Fibroblast of skin of abdomen (primary cell): ENCODE measurements at places on chromosomes 4 and X.

- no peak for DNase-seq
These were observed 28.6 kb upstream of the CYP2U1 start for GRCh38 chr4:107902715-107903114.

GRCh38 chrX:153869473-153870287, 16.3 kb downstream of the L1CAM start:
- no peak for DNase-seq

DNA sequence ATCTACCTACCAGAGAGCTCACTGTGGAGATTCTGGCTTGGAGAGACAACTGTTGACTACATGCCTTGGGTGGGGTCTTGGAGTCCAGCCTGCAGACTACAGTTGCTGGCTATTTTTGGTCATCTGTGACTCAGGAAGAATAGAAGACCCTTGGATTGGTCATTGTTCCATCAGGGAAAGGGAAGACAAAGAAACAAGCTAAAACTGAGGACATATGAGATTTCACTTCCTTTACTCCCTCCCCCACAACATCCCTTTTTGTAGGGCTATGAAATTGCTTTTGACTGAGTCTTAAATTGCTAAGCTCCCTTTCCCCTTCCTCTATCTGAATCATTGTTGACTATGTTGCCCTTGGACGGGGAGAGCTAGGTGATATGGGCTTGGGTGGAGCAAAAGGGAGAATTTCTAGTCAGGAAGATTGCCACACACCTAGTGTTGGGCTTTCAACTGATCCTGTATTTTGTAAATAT, 11.7 kb downstream of the MSN start:
- peak; percentile 68 for DNase-seq

DNA sequence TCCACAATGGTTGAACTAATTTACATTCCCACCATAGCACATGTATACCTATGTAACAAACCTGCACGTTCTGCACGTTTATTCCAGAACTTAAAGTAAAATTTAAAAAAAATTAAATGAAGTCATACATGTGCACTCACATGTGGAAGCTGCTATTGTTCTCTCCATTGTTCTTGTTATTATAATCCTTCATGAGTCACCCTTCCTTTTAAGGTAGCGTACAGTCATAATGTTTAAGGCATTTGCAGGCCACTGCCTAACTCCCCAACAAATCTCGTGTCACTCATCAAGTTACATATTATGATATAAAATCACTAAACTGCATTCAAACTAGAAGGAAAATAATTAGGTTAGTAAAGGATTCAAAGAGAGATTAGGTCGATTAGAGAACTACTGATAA, 63.6 kb downstream of the SLC7A11 start:
- peak; percentile 38 for DNase-seq

GRCh38 chr4:6474705-6475457, 2.5 kb upstream of the PPP2R2C start:
- DNase-seq: no peak

DNA sequence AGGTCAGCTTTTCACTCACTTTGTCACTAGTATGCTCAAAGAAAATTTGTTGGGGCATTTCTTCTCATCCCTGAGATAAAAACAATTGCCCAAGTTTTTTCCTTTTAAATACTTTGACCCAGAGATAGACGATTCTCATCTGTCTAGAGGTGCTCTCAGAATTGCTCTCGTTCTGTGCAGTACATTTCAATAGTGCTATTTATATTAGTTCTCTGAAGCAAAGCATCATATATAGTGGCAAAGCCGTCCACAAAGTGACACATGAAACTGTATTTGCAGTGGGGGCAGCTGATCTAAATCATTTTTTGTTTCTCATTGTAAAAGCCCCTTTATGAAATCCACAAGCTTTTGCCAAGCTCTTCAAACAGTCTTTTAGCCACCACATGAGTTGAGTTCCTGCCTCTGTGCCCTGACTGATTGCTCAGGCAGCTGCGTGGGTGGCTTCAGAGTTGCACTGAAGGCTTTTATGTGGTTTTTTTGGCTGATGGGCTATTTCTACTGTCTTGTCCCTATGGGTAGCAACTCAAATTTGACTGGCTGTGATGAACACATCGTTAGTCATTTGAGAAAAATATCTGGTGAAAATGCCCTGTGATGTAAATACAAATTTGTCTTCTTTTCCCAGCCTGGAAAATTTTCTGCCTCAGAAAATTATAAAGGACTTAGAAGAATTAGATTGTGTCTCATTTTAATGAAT, 119.1 kb upstream of the OTUD4 start:
- DNase-seq: peak; percentile 94

DNA sequence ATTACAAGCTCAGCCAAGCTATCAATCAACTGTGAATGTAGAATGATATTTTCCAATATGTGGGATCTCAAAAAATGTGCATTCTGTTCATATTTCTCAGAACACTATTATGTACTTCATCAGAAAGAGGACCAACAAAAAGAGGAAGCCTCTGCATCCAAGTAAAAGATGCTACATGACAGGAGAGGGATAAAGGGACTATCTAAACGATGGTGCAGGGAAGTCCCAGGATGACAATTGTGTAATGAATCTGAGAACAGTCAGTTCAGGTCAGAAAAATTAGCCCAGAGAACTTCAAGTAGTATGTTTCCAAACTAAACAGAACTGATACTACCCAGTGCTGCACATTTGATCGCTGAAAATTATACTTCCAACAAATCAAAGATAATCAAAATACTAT, 127.0 kb downstream of the ZNF330 start:
- DNase-seq: no peak

DNA sequence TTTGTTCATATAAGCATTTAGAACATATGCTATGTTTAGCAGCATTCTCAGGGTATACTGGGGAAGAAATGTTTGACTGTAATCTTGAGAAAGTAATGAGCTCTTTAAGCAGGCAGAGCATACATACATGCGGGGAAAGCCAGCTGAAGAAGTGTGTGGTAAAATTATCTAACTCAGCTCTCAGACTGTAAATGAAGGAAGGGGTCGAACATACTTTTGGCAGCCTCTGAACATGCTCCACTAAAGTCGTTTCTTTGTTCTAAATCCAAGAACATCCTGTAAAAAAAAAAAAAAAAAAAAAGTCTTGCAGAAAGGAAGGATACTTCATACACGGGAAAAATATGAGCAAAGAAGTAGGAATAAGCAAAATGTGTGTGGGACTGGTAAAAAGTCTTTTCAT, 224.8 kb downstream of the GRID2 start:
- no peak for DNase-seq

DNA sequence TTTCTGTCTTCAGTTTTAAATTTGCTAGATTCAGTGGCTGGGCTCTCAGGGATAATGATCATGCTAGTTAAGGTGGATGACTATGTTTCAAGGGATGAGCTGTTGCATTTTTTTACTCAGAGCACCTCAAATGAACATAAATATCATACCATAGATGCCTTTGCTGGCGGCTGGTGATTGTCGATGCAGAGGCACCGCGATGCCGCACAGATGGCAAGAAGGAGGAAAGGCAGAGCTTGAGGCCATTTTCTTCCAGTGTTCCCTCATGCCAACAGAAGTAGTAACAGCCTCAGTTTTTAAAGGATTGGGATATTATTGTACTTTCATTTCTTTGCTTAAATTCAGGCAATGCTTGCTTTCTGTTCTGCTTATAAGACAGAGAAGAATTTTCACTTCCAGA, 654.7 kb upstream of the IGFBP7 start:
- no peak for DNase-seq

- DNase-seq: no peak
These were observed 85.0 kb downstream of the FAM193A start for GRCh38 chr4:2621419-2621818.

GRCh38 chrX:69365755-69366154, 138.4 kb upstream of the NALF2 start:
- no peak for DNase-seq

- no peak for DNase-seq
These were observed 15.2 kb downstream of the GUCY1B1 start for GRCh38 chr4:155774033-155774432.

- DNase-seq: peak; percentile 70
These were observed 105.7 kb upstream of the PDLIM3 start for GRCh38 chr4:185640811-185641675.

- DNase-seq: no peak
These were observed 304.6 kb downstream of the ARAP2 start for GRCh38 chr4:35939751-35940150.

GRCh38 chr4:67926485-67926884, 36.8 kb downstream of the TMPRSS11A start:
- DNase-seq: no peak

DNA sequence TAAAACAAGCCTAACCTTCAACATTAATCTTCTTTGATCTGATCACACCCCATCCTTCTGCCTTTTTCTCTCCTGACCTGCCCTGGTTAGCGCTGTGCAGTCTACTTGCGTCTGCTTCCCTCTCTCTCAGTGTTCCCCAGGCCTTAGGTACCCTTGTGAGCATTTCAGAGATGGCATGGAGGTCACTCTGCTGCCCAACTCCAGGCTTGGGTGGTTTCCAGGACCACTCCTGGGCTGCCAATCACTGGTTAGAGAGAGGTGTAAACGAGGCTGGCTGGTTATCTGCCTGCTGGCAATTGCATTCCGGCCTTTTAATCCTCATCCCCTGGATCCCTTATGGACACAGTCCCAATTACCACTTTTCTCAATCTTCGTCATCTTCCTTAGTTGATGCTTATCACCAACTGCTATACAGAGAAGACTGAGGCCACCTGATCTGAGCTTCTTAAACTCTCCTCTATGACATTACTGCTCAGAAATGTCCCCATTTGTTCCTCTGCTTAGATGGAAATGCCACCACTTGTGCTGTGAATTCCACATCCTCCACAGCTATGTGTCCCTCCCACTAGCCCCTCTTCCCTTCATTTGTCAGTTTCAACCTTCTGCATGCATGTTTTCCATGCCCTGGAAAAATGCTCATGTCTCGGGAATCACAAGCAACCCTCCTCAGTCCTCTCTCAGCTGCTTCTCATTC, 29.0 kb upstream of the BCLAF3 start:
- DNase-seq: no peak

DNA sequence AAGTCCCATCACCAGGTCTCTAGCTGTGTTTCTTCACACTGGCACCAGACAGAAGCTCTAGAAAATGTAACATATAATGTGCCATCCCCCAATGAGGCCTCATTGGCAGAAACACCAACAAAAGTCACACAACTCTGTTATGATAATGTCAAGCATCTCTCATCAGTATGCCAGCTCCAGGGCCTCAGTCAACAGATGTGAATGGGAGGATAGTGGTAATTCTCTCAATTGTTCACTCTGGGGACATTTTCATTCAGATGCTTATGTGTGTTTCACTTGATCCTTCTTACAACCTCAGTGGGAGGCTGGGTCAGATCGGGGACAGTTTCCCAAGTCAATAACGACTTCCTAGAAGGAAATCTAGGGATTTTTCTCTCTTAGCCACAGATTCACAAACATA, 57.5 kb upstream of the SCOC start:
- DNase-seq: no peak

DNA sequence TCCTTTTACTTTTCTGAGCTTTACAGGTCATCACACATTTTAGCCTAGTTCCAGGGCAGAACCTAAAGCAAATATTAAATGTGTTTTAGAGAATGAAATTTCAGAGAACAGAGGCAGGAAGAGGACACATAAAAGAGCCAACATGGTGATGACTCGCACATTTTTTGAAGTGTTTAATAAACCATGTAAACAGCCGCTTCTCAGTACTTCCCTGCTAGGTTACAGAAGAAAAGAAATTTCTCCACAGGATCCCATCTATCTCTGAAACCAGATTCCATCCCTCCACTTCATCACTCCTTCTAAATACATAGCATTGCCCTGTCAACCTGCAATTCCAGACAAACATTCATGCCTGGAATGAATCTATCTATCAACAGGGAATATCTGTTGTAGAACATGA, 949.5 kb upstream of the PCDH7 start:
- peak; percentile 0 for DNase-seq

GRCh38 chr4:75429208-75429607, 85.0 kb downstream of the RCHY1 start:
- DNase-seq: no peak

DNA sequence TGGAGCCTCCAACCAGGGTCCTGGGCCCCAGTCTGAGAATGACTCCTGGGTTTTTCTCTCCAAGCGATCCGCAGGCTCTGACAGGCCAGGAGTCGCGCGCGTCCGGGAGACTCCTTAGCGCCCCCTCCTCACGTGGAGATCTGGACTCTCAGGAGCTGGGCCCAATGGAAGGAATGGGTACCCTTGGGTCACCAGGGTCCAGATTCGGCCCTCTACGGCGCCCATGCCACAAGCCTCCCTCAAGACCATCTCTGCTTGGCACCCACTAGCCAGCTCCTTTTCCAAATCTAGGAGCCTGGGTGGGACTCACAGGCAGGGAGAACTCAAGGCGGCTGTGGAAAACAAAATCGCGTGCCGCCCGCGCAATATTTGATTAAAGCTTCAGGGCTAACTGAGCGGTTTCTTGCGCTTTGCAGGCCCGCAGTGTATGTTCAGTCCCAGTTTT, 7.1 kb downstream of the HAND2 start:
- no peak for DNase-seq

- peak; percentile 23 for DNase-seq
These were observed 54.6 kb downstream of the FNIP2 start for GRCh38 chr4:158823461-158823873.

- no peak for DNase-seq
These were observed 101.6 kb downstream of the NPNT start for GRCh38 chr4:105996845-105997244.

GRCh38 chr4:80266902-80267380, 477 bp downstream of the FGF5 start:
- DNase-seq: peak; percentile 66
